WTC11 (cell line): ENCODE measurements at places on chromosomes 1 and 21.
A peak's percentile ranks its signal among the peaks of the same experiment; 100 is the strongest.

- DNase-seq: peak; percentile 25
These were observed 22.0 kb downstream of the VPS26C start for GRCh38 chr21:37245151-37245550.

DNA sequence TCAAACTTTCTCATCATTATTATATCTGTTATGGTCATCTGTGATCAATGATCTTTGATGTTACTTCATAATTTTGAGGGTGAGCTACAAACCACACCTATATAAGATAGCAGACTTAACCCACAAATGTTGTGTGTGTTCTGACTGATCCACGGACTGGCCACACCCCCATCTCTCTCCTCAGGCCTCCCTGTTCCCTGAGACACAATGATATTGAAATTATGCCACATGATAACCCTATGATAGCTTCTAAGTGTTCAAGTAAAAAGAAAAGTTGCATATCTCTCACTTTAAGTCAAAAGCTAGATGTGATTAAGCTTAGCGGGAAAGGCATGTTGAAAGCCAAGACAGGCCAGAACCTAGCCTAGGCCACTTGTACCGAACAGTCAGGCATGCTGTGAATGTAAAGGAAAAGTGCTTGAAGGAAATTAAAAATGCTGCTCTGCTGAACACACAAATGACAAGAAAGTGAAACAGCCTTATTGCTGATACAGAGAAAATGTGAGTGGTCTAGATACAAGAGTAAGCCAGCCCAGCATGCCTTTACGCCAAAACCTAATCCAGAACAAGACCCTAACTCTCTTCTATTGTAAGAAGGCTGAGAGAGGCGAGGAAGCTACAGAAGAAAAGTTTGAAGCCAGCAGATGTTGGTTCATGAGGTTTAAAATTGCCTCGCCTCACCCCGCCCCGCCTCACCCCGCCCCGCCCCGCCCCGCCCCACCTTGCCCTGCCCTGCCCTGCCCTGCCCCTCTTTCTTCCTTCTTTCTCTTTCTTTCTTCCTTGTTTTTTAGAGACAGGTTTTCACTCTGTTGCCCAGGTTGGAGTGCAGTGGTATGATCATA lies 16.5 kb downstream of the CTSS start:
- no peak for DNase-seq

DNA sequence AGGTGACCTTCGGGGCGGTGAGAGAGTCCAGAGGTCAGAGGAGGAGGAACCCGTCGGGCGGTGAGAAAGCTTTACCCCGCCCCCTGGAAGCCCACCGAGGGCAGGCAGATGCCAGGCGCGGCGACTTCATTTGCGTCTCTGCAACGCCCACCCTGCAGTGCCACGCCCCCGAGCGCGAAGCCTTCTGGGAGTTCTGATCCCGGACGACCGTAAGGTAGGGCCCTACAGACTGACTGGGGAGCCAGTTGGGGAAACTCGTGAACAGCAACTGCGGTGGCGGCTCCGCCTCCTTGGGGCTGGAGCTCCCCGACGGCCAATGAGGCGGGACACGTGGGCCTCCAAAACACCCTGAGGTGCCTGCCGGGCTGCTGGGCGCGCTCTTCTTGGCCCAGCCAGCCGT lies 46.0 kb upstream of the EDARADD start:
- peak; percentile 39 for DNase-seq

DNA sequence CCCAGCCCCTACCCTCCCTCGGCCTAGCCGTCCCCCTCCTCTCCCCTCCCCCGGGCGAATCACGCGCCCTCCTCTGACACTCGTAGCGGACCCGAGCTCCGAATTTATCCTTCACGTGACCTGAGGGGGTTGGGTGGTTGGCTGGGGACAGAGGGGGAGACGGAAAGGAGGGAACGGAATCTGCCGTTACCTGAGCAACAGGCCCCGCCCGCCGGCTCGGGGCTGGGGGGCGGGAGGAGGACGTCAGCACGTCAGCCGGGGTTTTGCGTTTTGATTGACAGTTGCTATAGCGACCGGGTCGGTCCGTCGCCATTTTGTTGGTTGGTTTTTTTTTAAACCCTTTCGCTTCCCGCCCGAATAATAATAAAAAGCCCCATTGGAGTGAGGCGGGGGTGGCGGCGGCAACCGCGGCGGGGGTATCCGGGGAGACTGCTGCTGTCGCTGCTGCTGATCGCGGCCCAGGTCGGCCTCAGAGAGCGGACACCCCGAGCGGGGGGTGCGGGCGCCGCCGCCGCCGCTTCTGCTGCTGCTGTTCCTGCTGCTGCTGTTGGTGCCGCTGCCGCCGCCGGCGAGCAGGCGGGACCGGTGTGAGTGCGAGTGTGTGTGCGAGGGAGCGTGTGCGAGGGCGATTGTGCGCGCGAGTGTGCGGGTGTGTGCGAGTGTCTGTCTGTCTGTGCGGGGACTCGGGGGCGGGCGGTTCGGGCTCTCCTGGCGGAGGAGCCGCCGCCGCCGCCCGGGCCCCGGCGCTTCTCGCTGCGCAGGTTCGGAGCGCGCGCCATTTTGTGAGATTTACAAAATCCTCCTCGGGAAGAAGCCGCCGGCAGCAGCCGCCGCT lies at the start of gene DYRK1A:
DYRK1A (plus strand) TSS at position 292 of the 835 bp plus-strand sequence. CDS start 53,602 bp downstream, outside the sequence.
- peak; percentile 98 for DNase-seq

DNA sequence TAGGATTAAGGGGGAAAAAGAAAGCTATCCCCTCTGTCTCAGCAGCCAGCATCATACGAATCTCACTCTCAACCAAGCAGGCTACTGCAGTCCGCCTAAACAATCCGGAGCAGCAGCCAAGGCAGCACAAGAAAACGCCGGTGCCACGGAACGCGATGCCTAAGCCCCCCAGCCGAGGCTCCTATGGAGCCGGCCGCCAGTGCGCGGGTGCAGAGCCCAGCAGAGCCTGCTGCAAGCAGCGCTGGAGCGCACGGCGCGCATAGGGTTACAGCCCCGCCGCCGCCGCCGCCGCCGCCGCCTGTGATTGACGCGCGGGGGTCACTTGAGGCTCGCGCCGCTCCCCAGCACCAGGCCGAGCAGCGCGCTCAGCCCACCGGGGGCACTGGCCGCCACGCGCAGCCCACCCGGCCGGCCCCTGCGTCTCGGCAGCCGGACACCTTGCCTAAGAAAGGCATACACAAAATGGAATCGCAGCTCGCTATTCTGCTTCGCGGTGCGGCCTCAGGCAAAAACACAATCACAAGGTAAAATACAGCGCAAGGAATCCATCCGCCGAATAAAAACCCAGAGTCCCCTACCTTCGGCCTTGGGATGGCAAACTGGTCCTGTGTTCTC lies 780 bp downstream of the HIVEP3 start:
- DNase-seq: peak; percentile 65

DNA sequence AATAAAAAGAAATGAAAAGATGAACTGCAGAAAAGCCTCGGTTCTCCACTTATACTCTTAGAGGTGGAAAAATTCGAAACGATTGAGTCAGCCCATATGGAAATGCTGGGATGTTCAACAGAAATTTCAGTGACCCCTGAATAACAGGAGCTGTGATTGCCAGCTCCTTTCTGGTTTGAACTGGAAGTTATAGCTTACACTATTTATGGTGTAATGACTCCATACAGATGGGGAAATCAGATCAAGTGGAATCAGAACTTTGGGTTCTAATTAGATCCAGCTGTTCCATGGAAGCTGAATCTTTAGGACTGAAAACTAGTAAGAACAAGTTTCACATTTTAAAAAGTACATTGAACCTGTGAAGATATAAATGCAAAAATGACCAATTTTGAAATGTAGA lies 569.3 kb upstream of the ZRANB2 start:
- no peak for DNase-seq

- no peak for DNase-seq
These were observed 17.0 kb downstream of the PCNT start for GRCh38 chr21:46340998-46341397.

- DNase-seq: no peak
These were observed 110.8 kb downstream of the RABGAP1L start for GRCh38 chr1:174269989-174270651.

GRCh38 chr1:167566766-167567165 lies 13.2 kb upstream of the CREG1 start:
- DNase-seq: no peak

- DNase-seq: no peak
These were observed 71.1 kb downstream of the LAMC1 start for GRCh38 chr1:183094351-183094750.

- DNase-seq: no peak
These were observed 1.4 kb downstream of the CSRP1 start for GRCh38 chr1:201505503-201505890.

DNA sequence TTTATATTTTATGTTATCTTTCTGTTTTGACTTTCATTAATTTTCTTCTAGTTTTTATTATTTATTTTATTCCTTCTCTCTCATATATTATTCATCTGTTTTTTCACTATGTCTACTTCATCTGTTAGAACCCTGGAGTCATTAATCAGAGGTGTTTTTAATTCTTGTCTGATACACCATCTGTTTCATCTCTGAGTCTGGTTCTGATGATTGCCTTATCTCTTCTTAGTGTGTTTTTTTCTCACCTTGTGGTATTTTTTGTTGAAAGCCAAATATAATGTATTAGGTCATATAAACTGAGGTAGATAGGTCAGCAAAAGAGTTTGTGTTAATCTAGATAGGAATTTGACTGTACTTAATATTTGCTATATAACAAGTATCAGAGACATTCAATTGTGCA lies 1005.7 kb upstream of the NCAM2 start:
- no peak for DNase-seq

DNA sequence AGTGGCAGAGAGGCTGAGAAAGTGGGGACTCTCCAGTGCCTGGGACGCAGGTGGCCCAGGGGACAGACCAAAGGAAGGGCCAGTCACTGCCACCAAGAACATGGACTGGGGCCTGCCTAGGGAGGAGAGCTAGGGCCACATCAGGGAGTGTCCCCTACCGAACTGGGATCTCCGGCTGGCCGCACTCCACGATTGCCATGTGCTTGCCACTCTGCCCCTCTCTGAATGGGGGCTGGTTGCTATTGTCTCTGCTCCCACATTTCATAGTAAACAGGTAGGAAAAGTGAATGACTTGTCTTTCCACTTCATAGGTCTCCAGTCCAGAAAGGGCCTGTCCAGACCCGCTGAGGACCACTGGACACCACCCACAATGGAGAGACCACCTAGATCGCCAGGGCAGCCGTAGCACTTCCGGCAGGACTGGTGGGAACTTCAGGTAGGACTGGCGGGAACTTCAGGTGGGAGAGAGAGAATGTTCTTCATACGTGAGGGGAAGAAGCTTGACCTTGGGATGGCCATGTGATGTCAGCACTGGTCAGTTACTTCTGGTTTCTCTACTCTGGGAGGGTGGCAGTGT lies 55.2 kb upstream of the PDE9A start:
- DNase-seq: no peak

DNA sequence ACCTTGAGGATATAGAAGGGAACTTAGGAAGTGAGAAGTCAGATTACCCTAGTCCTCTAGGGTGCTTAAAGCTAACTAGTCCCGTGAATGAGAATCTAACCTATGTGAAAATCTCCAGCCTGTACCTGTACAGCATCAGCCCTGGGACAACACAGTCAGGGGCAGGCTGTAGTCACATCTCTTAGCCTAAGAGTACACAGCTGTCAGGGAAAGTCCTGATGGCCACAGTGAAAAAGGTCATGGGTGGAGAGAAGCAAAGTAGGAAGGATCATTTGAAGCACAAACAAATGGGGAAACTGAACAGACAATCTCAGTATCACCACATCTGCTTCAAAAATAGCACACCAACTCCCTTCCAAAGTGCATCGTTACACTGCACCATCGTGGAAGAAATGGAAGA lies 11.7 kb downstream of the CTSK start:
- DNase-seq: no peak

DNA sequence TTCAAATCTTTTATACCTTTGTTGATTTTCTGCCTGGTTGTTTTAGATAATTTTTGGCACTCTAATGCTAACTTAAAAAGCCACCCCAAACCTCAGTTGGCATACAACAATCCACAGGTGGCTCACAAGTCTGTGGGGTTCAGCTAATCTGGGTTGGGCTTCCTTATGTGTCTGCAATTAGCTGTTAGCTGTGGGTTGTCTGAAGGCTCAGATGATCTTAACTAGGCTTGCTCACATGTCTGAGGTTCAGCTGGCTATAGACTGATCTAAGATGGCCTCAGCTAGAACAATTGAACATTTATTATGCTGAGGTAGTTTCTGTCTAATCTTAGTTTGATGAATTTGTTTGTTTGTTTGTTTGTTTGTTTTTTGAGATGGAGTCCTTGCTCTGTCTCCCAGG lies 44.9 kb upstream of the ADAR start:
- no peak for DNase-seq

DNA sequence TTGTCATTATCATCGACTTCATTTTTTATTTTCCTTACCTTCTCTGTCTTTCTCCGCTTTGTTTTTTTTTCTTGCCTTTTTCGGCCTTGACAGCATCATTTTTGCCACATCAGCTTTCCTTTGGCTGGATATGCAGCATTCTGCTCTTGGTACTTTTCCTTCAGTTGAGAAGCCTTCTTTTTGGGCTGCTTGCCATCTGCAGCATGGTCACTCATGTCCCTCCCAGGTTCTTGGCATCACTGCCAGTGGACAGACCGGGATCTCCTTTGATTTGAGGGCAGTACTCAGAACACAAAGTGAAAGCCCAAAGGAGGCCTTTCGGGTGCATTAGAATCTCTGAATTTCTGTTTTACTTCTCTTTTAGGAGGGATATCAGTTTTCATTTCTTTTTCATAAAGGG lies 3.7 kb upstream of the PARP1 start:
- DNase-seq: no peak

DNA sequence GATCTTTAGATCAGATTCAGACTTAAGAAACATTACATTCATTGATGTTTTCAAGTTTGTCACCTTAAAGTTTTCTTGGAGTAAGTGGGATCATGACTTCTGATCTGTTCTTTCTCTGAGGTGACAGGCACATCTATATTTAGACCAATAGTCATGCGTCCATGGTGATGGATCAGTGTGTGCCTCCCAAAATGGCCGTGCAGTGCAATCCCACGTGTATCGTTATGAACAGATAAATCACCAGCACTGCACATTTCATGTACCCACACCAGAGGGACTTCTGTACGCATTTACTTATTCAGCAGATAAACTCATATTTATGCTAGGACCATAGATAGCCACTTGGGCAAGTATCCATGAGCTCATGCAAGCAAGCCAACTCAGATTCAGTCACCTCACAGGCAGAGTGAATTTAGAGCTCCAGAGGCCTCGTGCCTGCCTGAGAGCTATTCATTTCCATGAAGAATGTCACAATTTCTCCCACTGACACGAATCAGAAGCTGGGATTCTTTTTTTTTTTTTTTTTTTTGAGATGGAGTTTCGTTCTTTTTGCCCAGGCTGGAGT lies 13.9 kb upstream of the WDR26 start:
- DNase-seq: no peak

- no peak for DNase-seq
These were observed at the start of gene GUCA2A for GRCh38 chr1:42164551-42165420. Gene GUCA2A, minus strand, starts transcription at chr1:42164745. Its CDS starts 33 bp downstream, at chr1:42164712.
